ENCODE measurements at places on chromosomes 7 and 10.

DNA sequence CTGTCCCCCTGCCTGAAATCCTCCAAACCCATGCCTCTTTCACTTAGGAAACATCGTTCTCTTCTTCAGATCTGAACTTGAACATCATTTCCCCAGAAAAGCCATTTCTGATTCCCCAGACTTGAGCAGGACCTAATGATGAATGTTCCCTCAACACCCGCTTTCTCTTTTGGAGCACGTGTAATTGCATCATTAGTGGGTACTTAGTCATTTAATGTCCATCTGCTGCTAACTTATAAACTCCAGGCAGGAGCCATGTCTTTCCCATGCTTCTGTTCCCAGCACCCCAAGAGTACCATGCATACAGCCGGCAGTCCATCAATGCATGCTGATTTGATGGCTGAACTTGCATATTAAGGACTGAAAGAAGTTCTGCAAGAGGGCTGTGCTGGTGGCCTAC is 36.5 kb upstream of the ECHDC3 start:
- no peak for DNase-seq

GRCh38 chr7:34090816-34091215 is 185.5 kb downstream of the BMPER start:
- no peak for DNase-seq

- no peak for DNase-seq
Measured at GRCh38 chr7:82172017-82172416, 271.6 kb downstream of the CACNA2D1 start.

GRCh38 chr7:30926313-30926712 is 14.7 kb downstream of the AQP1 start:
- peak; percentile 10 for DNase-seq

DNA sequence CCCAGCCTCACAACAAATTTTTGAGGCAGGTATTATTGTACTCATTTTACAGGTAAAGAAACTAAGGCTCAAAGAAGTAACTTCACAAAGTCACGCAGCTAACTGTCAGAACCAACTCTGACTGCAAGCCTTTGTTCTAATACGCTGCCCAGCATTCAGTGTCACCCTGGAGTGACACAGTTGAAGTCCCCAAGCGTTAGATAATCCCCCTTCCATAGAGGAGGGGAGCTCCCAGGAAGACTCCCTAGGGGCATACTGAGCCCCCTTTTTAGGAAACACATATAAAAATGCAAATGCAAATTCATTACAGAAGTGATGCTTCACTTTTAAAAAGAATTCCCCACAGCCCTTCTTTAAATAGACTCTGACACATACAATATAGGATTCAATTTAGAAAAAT is 101.0 kb upstream of the MACROH2A2 start:
- no peak for DNase-seq
